ENCODE measurements at places on chromosomes 13 and 19.
A peak's percentile ranks its signal among the peaks of the same experiment; 100 is the strongest.

- DNase-seq: no peak
Observed at GRCh38 chr19:4031420-4031819, 23.9 kb downstream of the PIAS4 start.

DNA sequence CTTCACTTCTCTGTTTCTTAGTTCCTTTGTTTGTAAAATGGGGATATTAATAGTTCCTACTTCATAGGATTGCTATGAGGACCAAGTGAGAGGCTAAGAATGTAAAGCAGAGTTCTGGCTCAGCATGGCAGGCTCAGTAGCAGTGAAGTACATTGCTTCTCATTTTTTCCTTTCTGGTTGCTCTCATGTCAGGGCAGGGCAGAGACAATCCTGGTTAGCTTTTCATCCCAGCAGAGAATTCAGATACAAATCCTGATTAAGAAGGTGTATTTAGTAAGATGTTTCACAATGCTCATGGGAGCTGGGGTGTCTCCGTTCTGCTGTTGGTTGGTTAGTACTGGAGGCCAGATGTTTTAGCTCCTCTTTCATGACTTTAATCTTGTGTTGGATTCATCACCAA, 42.9 kb downstream of the WASF3 start:
- no peak for DNase-seq

- DNase-seq: no peak
Observed at GRCh38 chr19:40990972-40991381, at the start of gene CYP2B6. Gene CYP2B6, plus strand, starts transcription at chr19:40991282. Its CDS starts 24 bp downstream, at chr19:40991306.

GRCh38 chr19:19406878-19407632, 1.6 kb downstream of the GATAD2A start:
- DNase-seq: no peak

GRCh38 chr19:6239401-6239844, 40.4 kb downstream of the MLLT1 start:
- no peak for DNase-seq

DNA sequence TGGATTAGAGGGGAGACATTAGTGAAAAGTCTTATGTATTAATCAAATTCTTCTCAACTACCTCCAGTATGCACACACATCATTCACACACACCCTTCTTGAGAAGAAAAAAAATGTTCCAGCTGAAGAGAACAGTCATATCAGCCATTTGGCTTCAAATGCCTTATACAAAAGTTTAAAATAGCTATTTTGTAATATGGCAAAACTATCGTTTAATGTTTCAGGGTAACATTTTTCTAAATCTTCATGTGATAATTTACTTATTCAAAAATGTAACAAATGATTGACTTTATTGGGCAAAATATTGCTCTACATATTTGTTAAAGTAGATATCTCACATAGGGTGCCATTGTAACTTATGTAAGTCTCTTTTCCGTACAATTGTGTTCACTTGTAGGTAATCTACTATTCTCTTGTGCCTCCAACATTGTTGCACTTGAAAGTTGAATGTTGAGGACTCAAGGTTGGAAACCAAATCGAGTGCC, 13.6 kb downstream of the ZIC2 start:
- no peak for DNase-seq

GRCh38 chr19:29532956-29533355, 7.2 kb downstream of the VSTM2B start:
- no peak for DNase-seq

DNA sequence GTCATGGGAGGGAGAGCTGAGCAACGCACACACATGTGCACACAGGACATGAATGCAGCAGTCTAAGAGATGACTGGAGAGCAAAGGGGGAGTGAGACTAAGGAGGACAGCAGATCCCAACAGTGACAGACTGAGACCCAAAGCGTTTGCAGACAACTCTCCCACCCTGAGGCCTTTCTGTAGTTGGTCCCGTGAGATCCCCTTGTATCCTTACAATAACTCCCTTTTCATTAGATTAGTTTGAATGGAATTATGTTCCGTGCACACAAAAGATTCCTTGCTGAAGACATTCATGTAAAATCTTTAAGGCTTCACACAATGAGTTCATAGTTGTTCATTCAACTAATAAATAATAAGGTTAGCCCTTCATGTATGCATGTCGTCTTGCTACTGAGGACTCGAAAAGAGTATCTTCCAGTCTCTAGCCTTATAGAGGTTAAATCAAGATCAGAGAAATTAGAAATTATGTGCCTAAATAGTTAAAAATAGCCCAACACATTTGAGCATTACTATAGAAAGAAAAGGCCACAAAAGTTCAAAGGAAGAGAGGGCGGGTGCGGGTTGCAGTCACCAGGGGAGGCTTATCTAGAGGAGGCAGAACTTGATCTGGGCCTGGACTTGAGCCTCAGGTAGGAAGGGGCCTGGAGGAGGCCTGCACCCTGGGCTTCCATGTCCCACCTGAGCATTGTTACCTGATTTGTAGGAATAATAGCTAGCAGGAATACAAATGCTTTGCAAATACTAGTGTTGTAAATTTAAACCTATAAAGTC, 3.1 kb upstream of the GTF3A start:
- no peak for DNase-seq

DNA sequence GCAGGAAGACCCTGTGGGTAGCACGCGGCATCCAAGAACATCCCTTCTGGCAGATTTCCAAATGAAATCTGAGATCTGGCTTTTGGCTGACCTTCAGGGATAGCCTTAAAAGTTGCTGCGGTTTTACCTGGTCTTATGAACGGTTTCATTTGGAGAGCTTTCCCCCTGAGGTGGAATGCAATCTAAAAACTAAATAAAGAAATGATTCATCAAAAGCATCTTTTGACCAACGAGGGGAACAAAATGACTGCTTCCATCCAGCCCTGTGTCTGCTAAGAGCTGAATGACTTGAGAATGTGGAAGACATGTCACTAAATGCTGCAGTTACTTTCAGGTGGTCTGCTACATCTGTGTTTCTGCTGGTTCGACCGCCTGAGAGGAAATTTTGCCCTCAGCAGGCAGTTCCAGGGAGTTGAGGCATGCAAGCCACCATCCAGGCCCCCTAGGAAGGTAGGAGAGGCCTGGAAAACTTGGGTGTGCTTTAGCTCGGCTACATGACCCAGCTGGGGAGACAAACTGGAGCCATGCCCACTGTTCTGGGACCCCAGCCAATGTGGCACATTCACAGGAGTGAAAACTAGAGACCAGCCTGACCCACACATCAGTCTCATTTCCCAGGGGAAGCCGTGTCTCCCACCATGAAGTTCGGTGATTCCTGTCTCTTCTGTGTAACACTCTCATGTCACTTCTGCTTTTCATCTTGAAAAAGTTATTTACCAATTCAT, 175.1 kb upstream of the KL start:
- peak; percentile 65 for DNase-seq

DNA sequence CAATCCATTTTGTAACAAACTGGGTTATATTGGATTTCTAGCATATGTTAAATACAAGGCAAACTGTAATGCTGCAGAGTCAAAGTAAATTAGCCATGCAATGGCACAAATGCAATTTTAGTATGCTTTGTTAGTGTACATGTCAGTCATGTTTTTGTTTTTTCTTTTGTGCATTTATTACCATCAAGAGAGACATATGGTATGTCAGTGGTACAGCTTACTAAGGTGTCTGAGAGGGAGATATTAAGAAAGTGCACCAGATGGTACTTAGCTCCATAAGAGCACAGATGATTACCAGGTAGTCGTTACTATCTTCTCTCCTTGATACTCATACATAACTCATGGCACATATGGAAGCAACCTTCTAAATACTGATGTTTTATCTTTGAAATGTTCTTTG, 550.3 kb downstream of the GPC5 start:
- no peak for DNase-seq

DNA sequence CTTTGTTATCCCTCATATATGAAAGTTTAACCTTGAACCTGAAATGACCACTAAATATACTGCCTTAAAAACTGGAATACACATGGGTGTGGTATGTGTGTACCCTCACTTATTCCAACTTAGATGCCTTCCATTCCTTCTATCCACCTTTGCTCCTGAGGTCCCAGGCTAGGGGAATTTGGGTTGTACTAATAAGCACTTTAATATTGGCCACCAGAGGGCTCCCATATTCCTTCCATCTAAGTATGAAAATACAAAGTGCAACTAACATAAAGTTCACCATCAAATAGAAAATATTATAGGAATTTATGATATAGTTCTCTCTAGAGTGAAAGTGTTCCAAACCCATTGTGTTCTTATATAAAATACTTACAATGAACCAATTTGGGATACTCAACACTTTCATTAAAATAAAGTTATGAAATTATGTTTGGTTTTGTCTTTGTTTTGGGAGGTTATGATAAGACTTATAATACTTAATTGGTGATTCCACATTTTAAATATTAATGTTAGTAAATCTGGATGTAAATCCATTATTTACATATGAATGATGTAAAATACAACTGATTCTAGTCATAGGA, 62.3 kb downstream of the ITGBL1 start:
- DNase-seq: peak; percentile 73

DNA sequence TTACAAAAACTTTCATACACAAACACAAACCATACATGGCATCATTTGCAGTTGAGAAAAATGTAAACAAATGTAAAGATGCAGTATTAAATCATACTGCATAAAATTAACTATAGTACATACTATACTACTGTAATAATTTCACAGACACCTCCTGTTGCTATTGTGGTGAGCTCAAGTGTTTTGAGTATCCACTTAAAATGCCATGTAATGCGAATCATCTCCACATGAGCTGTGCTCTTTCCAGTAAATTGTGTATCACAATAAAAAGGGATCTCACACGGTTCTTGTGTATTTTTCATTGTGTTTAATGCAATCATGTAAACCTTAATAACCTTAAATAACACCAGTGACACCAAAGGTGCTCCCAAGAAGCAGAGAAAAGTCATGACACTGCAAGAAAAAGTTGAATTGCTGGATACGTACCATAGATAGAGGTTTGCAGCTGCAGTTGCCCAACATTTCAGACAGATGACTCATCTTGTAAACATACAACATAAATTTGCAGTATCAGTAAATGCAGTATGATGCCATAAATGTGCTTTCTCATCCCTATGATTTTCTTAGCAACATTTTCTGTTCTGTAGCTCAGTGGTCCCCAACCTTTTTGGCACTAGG, 166.6 kb downstream of the RAP2A start:
- DNase-seq: peak; percentile 38

GRCh38 chr19:10262771-10263170, 8.1 kb upstream of the ICAM1 start:
- no peak for DNase-seq

- DNase-seq: peak; percentile 23
Observed at GRCh38 chr19:1591421-1592023, 1.1 kb downstream of the MBD3 start.

GRCh38 chr19:53813996-53814395, 10.1 kb downstream of the NLRP12 start:
- DNase-seq: no peak

DNA sequence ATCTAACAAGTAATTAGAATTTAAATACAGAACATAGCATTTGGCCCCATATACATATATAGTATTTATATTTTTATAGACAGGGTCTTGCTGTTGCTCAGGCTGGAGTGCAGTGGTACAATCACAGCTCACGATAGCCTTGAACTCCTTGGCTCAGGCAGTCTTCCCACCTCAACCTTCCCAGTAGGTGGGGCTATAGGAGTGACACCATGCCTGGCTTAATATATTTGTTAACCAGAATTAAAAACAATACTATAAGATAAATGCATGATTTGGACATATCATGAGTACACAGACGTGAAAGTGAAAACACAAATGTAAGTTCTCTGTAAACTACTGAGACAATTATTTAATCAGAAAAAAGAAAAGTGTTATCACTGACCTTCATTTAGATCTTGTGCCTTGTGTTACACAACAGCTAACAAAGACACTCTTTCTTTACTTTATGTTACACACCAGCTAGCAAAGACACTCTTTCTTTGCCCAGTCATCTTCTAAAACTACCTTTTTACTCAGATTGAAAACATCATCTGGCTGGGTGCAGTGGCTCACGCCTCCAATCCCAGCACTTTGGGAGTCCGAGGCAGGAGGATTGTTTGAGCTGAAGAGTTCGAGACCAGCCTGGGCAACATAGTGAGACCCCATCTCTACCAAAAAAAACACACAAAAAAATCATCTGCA, 22.6 kb downstream of the CARS2 start:
- no peak for DNase-seq

GRCh38 chr19:49513746-49514118, 1.3 kb downstream of the FCGRT start:
- peak; percentile 32 for DNase-seq

DNA sequence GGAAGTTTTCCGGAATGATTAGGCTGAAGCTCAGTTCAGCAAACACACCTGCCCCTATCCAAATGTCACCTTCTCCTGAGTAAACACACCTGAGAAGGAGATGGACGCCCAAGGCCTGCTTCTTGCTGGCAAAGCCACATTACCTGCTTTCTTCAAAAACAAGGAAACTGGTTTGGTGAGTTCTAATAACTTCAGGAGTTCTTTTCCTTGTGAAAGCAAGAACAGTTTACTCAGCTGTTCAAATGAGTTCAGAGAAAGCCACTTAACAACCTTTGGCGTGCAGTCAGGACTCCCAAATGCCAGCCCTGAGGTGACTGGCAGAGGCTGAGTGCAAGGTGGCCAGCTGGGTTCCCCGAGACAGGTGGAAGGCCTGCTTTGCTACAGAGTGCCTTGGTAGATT, 160.5 kb downstream of the STK24 start:
- DNase-seq: peak; percentile 100

DNA sequence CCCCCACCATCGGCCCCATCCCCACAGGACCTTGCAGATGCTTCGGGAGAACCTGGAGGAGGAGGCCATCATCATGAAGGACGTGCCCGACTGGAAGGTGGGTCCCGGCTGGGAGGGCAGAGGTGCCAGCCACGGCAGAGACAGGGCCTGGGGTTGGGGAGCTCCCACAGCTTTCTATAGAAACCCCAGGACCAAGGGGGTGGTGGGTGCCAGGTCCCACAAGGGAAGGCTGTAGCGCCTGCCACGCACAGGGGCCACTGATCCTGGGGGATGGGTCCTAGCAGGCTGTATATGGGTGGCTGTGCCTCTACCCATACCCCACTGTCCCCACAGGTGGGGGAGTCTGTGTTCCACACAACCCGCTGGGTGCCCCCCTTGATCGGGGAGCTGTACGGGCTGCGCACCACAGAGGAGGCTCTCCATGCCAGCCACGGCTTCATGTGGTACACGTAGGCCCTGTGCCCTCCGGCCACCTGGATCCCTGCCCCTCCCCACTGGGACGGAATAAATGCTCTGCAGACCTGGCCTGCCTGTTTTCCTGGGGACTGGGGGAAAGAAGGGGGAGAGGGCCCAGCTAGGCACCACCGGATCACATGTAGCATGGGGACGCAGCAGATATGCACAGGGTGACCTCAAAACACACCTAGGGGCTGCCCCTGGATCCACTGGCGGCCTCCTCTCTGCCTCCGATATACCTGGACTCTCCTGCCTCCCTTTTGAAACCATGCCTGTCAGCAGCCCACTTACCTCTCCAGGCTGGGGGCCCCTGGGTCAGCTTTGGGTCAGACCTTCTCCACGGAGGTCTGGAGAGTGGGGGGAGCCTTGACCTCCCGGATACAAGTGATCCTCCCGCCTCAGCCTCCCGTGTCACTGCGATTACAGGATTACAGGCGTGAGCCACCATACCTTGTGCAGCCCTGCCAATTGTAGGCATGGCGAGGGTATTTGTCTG, 761 bp upstream of the YJEFN3 start:
- DNase-seq: no peak

All from DMS79 treated with DMSO at 0.1 percent for 48 hours (cell line).